NCI-H1436 (cell line): ENCODE measurements at places on chromosomes 11 and 22.

DNA sequence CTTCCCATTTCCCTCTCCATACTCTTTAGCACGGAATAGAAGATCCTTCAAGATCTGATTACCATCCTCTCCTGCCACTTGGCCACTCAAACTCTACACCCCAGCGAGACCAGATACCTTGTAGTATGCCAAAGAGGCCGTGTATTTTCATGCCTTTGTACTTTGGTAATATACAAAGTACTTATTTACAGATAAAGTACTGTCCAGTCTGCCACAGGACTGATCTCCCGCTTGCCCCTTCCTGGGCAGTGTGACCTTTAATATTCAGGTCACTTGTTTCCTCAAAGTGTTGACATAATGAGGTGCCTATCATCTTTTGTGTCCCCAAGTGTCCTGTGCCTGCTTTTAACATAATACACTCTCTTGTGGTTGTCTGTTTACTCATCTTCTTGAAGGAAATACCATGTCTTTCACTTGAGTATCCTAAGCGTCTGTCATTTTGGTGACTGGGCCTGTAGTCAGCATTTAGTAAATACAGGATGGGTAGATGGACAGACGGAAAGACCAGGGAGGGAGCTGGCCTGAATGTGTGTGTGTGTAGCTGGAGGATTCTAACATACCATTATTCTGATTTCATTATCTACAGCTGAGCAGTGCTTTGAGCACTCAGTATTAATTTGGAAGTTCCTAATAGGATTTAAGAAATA is 137.4 kb downstream of the NAV2 start:
- DNase-seq, result no peak

GRCh38 chr11:126748100-126748791 is 252.3 kb downstream of the KIRREL3 start:
- no peak for DNase-seq

DNA sequence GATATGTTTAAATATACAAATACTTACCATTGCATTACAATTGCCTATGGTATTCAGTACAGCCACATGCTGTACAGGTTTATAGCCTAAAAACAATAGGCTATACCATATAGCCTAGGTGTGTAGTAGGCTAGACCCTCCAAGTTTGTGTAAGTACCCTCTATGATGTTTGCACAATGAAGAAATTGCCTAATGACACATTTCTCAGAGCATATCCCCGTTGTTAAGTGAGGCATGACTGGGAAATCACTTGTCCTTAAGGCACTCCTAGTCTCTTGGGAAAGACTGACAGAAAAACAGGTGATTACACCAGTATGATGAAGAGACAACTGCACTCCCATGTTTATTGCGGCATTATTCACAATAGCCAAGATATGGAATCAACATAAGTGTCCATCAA is 187.2 kb downstream of the SPON1 start:
- DNase-seq, result no peak

DNA sequence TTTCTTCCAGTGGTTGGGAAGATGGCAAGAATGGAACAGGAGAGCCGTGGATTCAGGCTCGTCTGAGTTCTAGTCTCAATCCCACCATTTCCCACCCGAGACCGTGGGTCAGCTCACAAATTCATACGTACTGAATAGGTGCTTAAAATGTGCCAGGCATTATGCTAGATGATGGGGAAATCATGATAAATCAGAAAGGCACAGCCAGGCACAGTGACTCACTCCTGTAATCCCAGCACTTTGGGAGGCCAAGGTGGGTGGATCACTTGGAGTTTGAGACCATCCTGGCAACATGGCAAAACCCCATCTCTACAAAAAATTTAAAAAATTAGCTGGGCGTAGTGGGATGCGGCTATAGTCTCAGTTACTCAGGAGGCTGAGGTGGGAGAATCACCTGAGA is 7.1 kb downstream of the TRIOBP start:
- DNase-seq, result no peak

- no peak for DNase-seq
Measured at GRCh38 chr11:122025757-122026156, 90.3 kb downstream of the BLID start.

GRCh38 chr22:19755145-19755710 is 5.3 kb upstream of the TBX1 start:
- no peak for DNase-seq

GRCh38 chr11:99548264-99548663 is 527.5 kb downstream of the CNTN5 start:
- no peak for DNase-seq

GRCh38 chr11:56152333-56152732 is 7.8 kb downstream of the OR8K5 start:
- DNase-seq, result no peak

DNA sequence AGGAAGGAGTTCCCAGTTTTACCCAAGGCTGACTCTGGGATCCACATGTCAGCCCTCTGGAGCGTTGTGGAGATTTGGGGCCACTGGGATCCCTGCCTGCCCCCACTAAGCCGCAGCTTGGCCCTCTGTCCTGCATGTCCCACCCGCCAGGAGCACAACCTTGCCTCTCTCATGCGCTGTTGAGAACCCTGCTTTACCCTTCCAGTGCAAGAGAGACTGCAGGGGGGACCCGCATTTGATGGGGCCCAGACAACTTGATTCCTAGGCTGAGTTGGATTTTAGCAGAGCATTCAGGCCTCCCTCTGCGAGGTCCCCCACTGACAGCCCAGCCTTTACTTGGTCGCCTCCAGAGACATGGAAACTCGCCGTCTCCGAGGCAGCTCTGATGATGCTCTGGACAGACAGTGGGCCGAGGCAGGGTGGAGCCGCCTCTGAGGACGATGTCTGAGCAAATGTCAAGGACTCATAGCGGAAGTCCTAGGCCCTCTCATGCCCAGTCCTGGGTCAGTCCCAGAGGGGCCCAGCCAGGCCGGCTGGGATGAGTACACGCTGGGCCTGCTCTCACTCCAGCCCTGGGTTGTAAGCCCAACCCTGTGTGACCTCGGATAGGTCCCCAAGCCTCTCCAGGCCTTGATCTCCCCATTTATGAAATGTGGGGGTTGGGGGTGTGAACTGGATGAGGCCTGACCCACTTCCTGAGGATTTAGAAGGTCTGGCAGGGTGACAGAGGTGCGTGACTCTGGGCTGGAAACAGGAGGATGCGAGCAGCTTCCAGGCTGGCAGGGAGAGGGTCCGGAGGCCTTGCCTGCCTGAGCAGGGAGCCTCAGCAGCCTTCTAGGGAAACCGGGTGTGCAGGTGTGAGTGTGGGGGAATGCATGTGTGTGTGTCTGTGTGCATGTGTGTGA is 630 bp downstream of the CD5 start:
- no peak for DNase-seq

- no peak for DNase-seq
Measured at GRCh38 chr11:128963744-128964325, 21.2 kb upstream of the TP53AIP1 start.

GRCh38 chr11:107970049-107970448 is 38.6 kb upstream of the CUL5 start:
- DNase-seq, result no peak

GRCh38 chr11:33923626-33924025 is 31.8 kb upstream of the LMO2 start:
- DNase-seq, result no peak

DNA sequence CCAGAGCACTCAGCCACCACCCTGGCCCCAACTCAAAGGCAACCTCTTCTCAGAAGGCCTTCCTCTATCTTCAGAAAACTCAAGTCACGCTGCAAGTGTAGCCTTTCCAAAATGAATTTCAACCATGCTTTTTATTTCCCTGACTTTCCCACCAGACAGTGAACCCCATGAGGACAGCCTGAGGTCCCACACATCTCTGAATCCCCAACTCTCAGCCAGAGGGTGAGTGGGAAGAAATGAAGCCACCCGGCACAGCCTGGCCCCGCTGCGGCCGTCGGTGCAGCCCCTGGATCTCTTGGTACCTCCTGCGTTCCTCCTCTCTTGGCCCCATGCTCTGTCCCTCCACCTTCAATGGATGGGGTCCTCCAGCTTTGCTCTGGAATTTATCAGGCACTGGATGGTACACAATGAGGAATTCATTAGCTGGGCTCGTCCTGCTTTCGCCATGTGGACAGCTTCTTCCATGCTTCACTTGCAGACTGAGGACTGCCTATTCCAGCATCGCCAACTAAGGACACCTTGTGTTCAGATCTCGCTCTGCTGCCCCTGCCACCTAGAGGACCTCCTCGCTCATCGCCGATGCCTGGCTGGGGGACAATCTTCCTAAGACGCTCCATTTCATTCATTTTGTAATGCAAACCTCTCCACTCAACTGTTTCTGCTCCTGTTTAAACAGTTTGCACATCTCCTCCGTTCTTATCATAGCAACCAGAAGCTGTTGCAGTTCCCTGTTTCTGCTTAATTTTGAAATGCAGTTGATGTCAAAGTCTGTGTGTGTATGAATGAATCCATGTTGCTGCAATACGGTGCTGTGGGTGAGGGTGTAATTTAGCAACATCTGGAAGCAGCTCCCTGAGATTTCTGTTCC is 672.1 kb downstream of the TBC1D22A start:
- DNase-seq, result no peak
